Vagina (tissue), 2 donors: ENCODE measurements at places on chromosomes 4 and X.

DNA sequence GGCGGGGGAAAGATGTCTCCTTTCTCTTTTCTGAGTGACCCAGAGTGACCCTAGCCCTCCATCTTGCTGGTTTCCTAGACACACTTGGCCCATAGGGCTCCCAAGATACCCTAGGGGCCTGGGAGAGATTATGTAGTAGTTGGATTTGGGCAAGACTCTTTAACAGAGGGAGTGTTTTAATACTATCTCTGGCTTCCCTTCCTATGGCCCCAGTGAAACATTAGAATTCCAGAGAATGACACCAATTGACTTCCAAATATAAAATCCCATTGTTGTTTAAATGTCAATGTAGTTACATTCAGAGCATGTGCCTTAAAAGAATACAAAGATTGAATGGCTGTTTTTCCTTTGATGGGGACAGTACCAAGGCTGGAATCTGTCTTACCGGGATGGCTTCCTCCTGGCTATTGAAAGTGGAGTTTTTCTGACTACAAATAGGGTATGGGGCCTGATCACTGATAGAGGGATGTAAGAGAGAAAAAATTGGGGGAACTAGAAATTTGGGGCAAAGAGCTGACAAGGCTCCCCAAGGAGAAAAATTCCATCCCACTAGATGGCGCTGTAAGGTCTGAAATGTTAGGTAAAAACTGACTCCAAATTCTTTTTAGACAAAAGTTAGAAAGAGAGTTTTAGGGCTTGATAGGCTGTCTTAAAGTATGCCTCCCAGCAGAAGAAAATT, 10.7 kb downstream of the TENT5D start:
- no peak for DNase-seq

- no peak for DNase-seq
Measured at GRCh38 chrX:69996113-69996468, 53.6 kb downstream of the AWAT2 start.

DNA sequence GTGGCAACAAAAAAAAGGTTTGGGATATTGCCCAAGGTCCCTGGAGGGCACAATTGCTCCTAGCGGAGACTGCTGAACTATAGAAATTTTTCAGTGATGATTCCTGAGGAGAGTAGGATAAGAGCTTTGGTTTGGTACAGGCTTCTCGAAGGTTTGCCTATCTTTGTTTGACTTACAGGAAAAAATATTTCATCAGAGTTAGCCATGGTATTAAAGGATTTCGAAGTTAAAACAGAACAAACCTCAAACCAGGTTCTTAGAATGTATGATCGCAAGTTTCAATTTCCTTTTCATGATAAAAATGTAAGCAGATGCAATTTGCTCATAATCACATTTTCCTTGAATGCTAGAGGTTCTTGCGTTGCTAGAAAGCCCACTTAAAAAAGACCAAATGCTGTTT, 1.7 kb downstream of the EGFL6 start:
- DNase-seq, result no peak

GRCh38 chr4:75822416-75822815, 79.8 kb downstream of the PPEF2 start:
- no peak for DNase-seq

- no peak for DNase-seq
Measured at GRCh38 chr4:15042529-15043167, 40.4 kb downstream of the CPEB2 start.

DNA sequence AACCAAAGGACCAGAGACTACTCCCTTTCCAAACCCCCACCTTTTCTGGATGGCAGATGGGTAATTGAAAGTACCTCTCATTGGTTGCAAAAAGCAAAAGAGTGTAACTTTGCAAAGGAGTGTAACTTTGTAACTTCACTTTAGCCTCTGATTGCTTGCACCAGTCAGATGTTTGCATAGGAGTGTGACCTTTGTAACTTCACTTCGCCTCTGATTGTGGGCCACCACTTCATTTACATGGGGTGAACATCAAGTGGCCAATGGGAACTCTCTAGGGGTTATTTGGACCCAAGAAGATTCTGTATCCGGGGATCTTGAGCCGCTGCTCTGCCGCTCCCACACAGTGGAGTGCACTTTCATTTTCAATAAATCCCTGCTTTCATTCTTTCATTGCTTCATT, 9.9 kb upstream of the SLC25A43 start:
- no peak for DNase-seq

DNA sequence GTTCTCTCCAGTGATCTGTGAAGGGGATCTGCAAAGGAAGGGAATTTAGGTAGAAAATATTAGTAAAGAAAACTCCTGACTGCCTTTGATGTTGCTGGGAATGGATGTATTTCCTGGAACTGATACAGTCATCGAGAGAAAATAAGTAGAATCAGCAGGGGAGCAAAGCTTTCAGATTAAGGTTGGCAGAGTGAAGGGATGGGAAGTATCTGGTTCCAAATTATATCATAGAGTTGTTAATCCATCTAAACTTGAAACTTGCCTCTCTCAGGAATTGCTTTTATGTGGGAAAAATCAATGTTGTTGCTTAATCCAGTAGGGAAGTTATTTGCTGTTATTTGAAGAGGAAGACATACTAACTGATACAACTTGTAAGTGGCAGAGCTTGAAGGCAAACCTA, 19.3 kb downstream of the EPHA5 start:
- DNase-seq, result no peak

DNA sequence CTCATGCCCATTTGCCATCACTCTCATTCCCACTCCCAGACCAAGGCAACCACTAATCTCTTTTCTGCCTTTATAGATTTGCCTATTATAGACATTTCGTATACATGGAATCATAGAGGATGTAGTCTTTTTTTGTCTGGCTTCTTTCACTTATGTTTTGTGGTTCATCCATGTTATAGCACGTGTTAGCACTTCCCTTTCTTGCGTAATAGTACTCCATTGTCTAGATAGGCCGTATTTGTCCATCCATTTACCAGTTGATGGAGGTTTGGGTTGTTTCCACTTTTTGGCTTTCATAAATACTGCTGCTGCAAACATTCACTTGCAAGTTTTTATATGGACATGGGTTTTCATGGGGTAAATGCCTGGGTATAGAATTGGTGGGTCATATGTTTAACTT, 48.4 kb downstream of the KIF4A start:
- no peak for DNase-seq

DNA sequence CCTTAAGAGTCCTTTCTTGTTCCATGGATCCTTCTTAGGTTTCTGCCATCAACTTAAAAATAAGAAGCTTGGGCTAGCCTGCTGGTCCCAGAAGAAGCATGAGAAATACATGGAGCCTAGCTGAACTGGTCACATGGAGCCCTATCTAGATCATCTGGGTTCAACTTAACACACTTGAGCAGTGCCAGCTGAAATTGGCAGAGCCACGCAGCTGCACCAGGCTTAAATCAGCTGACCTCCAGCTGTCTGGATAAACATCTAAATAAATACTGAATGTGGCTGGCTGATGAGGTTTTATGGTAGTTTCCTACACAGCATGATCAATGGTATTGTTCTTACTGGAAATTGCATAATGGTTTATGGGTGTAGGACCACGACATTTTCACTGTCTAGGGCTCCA, 598.4 kb upstream of the FAM241A start:
- no peak for DNase-seq

DNA sequence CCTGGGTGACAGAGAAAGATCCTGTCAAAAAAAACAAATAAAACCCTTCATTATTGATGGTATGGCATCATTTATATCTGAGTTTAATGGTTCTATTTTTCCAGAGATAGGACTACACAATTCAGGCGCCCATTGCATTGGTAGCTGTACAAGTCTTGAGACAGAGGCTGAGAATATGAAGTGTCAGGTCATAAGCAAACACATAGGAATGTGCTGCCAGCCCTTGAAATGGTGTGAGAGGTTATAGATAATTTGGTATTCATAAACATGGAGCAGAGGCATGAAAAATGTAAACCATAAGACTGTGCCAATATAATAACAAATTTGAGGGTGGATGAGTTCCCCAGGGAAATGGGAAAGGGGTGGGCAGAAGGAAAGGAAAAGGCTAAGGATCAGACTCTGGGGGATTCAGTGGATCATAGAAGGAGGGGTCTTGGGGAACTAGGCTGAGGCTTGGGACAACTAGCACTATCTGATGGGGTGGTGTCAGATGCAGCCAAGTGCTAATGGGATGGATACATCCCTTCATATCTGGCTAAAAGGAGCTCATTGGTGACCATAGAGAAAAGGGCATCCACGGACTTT, 50.8 kb downstream of the MAOA start:
- DNase-seq, result no peak

GRCh38 chr4:96599752-96600151, 759.9 kb downstream of the PDHA2 start:
- no peak for DNase-seq

DNA sequence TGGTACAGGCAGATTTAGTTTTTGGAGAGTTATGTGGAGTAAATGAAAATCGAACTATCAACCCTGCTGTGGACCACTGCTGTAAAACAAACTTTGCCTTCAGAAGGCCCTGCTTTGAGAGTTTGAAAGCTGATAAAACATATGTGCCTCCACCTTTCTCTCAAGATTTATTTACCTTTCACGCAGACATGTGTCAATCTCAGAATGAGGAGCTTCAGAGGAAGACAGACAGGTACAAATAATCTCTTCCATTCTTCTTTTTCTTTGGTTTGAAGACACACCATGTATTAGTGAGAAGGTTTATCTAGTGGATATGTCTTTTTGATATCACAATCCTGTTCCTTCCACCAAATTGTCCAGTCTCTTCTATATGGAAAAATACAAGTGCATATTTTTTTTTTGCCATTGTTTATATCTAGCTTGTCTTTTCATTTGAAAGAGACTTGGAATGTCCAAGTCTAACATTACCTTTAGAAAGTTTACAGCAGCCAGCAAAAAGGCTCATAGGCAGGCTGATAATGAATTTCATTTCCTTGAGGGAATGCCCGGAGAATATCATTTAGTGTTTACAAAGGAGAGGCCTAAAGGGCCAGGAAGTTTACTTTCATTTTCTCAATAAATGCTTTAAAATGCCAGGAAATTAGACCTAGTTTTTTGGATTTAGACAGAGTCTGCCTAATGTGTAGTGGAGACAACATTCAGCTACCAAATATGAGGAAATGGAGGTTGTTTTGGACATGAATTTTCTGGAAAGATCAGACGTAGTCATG, 18.6 kb downstream of the AFM start:
- no peak for DNase-seq

- no peak for DNase-seq
Measured at GRCh38 chr4:177171588-177171987, 138.1 kb upstream of the NEIL3 start.

- no peak for DNase-seq
Measured at GRCh38 chr4:14257903-14258302, 630.4 kb upstream of the BOD1L1 start.

GRCh38 chrX:64350521-64350920, 44.7 kb downstream of the MTMR8 start:
- no peak for DNase-seq

- no peak for DNase-seq
Measured at GRCh38 chr4:27397886-27398285, 537.2 kb downstream of the STIM2 start.

GRCh38 chr4:82499738-82500434, 61.9 kb downstream of the TMEM150C start:
- DNase-seq, result no peak

- no peak for DNase-seq
Measured at GRCh38 chr4:128600996-128601871, 208.3 kb upstream of the JADE1 start.

DNA sequence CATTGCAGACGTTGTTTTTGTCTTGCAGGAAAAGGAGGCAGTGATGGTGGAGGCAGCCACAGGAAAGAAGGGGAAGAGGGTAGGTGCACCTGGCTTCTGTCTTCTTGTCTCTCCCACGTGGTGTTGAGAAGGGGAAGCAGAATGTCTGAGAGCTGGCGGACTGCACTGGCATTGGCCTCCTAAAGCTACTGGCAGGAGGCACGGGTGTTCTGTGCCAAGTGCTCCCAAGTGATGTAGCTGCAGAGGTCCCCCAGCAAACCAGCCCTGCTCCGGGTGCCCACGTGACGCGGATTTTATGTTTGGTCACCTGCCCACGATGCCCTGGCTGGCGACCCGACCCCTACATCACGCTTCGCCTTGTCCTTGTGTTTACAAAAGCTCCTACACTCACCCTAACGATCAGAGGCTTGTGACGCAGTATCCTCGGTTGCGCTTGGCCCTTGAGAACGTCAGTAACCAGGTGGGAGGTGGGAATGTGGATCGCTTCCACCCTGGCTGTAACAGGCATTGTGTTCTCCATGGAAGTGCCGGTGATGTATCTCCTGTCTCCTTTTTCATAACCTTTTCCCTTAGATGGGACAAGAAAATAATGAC, 28.5 kb upstream of the XG start:
- DNase-seq, result no peak

DNA sequence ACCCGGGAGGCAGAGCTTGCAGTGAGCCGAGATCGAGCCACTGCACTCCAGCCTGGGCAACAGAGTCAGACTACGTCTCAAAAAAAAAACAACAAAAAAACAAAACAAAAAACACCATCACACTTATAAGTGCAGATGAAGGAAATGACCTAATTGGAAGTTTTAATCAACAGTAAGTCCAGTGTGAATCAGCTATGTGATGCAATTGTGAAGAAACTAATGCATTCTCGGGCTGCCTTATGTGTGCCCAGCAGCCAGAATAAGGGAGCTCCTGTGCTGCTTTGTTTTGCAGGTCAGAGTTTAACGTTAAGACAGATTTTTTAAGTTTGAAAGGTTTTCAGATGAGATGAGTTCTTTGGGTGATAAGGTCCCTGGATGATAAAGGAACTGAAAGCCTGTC, 10.8 kb downstream of the DAPP1 start:
- no peak for DNase-seq

DNA sequence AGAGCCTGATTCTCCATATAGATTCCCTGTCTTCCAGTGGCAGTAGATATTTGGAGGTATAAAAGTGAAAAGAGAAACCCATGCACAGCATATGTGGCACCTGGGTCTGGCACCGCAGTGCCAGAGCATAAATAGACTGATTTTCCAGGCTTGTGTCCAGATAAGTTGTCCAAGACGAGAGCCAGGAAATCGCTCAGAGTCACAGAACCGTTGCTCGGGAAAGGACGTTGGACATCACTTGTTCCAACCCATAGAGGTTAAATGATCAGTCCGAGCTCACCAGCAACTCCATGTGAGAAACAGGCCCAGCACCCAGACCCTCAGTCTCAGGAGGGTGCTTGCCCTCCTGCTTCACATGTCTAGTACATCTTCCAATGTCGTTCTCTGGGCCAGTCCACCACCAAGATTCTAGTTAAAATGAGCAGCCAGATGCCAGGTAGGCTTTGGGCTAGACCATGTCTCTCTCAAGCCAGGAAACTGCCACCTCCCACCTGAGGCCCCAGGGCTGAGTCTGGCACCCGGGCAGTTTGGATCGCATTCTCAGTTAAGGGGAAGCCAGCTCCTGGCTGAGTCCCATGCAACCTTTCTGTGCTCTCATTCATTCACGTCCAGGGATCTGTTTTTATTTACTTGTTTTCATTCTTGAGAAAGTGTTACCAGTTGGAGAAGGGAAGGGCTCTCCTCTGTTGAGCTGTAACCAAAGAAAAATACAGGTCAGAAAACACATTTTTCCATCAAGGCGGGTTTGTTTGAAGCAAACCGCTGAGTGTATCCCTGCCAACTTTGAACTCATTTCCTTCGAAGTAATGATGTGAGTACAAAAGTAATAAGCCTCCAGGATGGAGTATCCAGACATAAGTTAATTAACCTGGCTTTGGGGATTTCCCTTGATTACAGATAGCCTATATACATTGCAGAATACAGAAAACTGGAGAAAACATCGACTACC, 91.7 kb downstream of the PHOX2B start:
- no peak for DNase-seq

- DNase-seq, result no peak
Measured at GRCh38 chr4:19947349-19947748, 304.4 kb upstream of the SLIT2 start.
